ENCODE measurements at places on chromosomes 4 and X.

DNA sequence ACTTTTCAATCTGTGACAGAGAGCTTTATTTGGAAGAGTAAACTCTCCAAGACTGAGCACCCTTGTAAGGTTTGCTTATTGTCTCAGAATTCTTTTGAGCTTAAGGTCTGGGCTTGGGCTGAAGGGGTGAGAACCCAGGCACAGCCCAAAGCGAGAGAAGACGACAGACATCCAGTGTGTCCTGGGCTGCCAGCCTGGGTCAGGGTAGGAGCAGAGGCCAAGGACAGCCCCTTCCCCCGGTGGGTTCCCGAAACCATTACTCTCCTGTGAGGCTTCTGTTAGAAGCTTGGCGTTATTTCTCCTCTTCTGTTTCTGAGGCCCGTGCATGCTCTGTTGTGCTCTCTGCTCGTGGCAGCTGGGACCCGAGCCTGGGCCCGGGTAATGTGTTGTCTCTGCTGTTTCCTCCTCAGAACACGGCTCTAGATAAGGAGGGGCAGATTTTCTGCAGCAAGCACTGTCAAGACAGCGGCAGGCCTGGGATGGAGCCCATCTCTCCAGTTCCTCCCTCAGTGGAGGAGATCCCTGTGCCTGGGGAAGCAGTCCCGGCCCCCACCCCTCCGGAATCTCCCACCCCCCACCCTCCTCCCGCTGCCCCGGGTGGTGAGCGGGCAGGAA, 177.5 kb downstream of the DCLK2 start:
- DNase-seq = no peak

GRCh38 chr4:57270346-57270745, 160.2 kb upstream of the IGFBP7 start:
- no peak for DNase-seq

- DNase-seq = no peak
These were observed 115.7 kb upstream of the LSM6 start for GRCh38 chr4:146059865-146060264.

- no peak for DNase-seq
These were observed 6.9 kb downstream of the MOB1B start for GRCh38 chr4:70908993-70909556.

DNA sequence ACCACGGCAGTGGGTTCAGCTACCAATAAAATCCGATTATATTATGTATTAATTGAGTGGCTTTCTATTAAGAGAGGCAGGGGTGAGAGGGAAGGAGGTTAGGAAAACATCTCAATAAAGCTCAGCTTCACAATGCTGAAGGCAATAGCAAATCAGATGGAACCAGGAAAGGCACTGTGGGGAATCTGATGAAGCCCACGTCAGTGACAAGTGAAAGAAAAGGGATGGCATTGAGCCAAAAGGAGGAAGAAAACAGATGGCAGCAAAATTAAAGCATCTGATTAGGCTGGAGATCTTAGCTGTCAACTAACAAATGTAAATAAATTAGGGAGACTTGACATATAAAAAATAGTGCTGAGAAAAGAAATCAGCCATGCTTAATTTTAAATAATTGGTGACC, 180.9 kb downstream of the RASL11B start:
- no peak for DNase-seq

GRCh38 chr4:121071640-121072223, 603 bp downstream of the NDNF start:
- no peak for DNase-seq

GRCh38 chr4:144494280-144494679, 151.7 kb upstream of the HHIP start:
- no peak for DNase-seq

GRCh38 chr4:169362607-169363006, 91.9 kb upstream of the SH3RF1 start:
- no peak for DNase-seq

GRCh38 chrX:30620980-30621618, 32.1 kb upstream of the GK start:
- no peak for DNase-seq

GRCh38 chr4:56272003-56272402, 115.3 kb downstream of the AASDH start:
- DNase-seq = no peak

DNA sequence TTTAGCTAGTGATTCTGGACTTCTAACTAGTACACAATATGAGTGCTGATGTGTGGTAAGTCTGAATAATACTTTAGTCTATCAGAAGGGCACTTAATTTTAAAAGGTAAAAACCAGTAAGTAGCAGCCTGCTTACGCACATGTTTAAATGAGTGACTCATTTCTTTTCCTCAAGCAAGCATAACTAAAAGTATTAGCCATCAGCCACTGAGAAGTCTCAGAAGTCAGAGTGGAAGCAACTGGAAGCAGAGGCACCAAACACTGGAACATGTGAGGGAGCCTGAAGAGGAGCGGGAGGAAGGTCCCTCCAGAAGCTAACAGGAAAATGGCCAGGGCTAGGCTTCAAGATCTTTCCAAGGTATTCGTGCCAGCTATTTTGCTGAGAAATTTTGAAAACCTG, 257.7 kb downstream of the RAPGEF2 start:
- DNase-seq = no peak
